Body of pancreas (tissue), 4 donors: ENCODE measurements at places on chromosomes 3 and 15. TPM values are rescaled to one million over a fixed set of nuclear protein-coding genes. Genes with fewer than 3 reads are reported as not detected.

The TBL1XR1 gene
- 57.9 TPM for total RNA-seq

The C3orf62 gene
- total RNA-seq, result 4.9 TPM

GRCh38 chr15:53982071-53982680 is 3.9 kb downstream of the UNC13C start:
- no peak for DNase-seq

- no peak for DNase-seq
These were observed 161.3 kb upstream of the ATP11B start for GRCh38 chr3:182632077-182632393.

- DNase-seq, result peak; percentile 4
These were observed 68.9 kb upstream of the PPP2R3A start for GRCh38 chr3:135896613-135897012.
